ENCODE measurements at places on chromosomes 2 and 18. TPM values are rescaled to one million over a fixed set of nuclear protein-coding genes. Genes with fewer than 3 reads are reported as not detected.

Gene MSTN
- total RNA-seq = 0.33 TPM

Gene MC4R
- not detected for total RNA-seq

- no peak for DNase-seq
Observed at GRCh38 chr18:63312019-63312409, 7.6 kb downstream of the BCL2 start.

DNA sequence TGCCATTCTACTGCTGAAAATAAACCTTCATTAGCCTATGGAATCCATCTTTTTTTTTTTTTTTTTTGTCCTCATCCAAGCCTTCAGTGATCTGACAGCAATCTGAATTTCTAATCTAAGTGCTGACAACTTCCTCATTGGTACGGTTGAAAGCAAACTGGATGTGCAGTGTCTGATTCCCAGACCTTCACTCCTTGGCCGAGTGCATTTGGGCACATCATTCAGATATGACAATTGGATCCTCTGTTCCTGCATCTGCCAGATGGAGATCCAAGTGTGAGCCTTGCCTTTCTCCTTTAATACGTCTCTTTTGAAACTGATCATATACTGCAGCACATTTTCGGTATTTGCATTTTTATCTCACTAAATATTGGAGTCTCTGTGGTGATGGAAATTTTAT, 713.1 kb downstream of the DCDC2C start:
- no peak for DNase-seq

DNA sequence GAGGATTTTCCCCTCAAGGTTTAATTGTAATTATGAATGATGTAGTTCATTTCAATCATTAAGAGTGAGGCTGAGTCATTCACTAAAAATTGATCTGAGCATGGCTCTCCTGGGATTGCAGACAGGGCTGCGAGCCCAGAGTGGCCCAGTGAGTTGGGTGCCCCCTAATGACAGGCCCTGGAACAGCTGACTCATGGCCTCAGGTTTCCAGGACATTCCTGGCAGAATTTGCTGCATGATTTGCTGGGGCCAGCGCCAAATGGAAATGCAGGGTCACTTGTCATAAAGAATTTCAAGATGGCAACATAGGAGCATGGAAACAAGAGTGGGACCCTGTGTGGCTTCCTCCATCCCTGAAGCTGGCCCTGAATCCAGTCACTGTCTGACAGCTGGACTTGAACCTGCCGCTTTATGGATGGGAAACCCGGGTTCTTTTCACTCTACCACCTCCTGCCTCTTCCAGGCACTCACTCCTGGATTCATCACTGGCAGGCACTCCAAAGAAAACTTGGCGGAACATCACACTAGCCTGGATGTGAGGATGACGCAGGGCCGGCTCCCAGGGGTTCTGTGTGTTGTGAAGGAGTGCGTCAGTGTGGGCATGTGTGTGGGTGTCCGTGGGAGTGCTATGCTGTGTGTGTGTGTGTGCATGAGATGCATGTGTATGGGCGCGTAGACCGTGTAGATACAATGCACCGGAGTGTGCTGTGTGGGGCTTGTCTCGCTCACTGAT, 15.2 kb downstream of the OTOF start:
- no peak for DNase-seq

GRCh38 chr2:80135001-80135400, 169.6 kb downstream of the LRRTM1 start:
- no peak for DNase-seq
